ENCODE measurements at places on chromosomes 2 and 18.

DNA sequence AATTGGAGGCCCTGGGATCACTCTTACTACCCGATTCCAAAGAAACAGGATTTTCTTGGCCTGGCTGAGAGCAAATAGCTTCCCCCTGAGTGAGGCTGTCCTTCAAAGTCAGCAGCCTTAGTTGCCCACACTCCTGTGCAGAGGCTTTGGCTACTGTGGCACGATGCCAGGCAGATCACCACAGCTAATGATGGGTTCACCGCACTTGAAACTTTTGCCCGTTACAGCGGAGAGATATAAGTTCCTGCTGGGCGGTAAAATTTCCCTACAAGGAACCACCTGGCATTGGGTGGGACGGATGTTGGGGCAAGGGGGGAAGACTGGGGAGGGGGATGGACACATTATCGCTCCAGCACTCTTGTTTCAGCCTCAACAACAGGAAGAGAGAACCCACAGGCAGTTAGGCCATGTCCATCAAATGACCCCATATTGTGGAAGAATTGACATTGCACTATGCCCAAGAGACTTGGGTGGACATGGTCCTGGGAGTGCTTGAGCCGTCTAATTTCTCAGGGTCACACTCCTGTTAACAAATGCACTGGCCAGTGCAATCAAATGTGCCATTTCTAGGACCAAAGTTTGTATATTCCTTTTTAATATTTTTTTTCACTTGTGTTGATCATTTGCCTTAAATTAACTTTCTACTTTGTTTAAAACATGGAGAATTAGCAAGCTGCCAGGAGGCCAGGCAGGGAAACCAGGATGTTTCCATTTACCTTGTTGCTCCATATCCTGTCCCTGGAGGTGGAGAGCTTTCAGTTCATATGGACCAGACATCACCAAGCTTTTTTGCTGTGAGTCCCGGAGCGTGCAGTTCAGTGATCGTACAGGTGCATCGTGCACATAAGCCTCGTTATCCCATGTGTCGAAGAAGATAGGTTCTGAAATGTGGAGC is 4.4 kb downstream of the IL1B start:
- no peak for DNase-seq

GRCh38 chr2:30239986-30240752 is 8.8 kb downstream of the LBH start:
- no peak for DNase-seq

DNA sequence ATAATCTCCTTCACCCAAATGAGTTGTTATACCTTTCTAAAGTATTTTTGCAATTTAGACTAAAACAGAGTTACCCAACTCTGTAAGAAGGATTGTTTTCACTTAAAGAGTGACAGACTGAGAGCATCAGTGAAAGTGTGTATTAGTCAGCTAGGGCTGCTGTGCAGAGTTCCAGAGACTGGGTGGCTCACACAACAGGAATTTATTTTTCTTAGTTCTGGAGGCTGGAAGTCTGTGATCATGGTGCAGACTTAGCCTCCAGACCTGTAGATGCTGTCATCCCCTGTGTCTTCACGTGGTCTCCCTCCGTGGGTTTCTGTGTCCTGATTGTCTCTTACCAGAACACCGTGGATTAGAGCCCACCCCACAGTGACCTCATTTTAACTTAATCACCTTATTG is 40.0 kb downstream of the BCL2L11 start:
- DNase-seq: no peak

DNA sequence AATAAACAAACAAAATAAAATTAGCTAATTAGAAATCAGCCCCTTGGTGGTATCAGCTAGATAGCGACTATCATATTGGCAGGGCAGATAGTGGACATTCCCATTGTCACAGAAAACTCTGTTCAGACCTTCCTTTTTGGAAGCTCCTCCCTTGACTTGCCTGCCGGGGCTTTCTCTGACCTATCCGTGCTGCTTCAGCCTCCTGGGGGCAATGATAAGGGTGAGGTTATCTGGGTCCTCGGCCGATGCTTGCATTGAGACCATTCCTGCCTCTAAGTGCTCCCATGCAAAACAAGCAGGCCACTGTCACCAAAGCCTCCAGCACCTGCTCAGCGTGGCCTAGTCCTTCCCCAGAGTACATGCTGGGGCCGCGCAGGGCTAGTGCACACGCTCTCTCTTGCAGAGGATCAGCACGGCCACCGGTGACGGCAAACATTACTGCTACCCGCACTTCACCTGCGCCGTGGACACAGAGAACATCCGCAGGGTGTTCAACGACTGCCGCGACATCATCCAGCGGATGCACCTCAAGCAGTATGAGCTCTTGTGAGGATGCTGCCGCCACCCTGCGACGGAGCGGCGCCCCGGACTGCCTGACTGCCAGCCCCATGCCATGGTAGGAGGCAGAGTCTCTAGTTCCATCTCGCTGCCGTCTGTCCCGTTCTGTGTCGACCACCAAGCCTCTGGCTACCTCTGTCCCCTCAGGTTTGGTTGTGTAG is 27.4 kb downstream of the MPPE1 start:
- DNase-seq: no peak

DNA sequence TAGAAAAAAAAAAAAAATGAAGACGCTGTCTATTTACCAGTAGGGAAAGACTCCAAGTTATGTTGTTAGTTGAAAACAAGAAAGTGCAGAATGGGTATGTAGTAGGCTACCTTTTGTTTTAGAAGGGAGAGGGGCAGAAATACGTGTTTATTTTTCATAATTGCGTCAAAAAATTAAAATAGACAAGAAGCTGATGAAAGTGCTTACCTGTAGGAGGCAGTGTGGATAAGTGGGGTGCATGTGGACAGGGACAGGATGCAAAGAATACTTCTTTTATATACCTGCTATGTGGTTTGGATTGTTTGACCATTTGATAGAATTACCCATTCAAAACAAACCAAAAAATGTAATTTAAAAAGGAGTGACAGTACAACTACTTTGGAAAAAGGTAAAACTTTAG is 3.0 kb upstream of the GCG start:
- DNase-seq: no peak

GRCh38 chr2:88638743-88639142 is 11.5 kb upstream of the EIF2AK3 start:
- DNase-seq: no peak

GRCh38 chr2:33412920-33413319 is 63.5 kb upstream of the RASGRP3 start:
- DNase-seq: no peak

GRCh38 chr2:196286821-196287220 is 115.4 kb upstream of the STK17B start:
- no peak for DNase-seq

- no peak for DNase-seq
Measured at GRCh38 chr18:25133879-25134278, 218.1 kb downstream of the ZNF521 start.

- DNase-seq: no peak
Measured at GRCh38 chr2:233811087-233811486, 33.0 kb downstream of the MROH2A start.

- DNase-seq: no peak
Measured at GRCh38 chr18:76052227-76052595, 442.8 kb downstream of the ZNF516 start.

DNA sequence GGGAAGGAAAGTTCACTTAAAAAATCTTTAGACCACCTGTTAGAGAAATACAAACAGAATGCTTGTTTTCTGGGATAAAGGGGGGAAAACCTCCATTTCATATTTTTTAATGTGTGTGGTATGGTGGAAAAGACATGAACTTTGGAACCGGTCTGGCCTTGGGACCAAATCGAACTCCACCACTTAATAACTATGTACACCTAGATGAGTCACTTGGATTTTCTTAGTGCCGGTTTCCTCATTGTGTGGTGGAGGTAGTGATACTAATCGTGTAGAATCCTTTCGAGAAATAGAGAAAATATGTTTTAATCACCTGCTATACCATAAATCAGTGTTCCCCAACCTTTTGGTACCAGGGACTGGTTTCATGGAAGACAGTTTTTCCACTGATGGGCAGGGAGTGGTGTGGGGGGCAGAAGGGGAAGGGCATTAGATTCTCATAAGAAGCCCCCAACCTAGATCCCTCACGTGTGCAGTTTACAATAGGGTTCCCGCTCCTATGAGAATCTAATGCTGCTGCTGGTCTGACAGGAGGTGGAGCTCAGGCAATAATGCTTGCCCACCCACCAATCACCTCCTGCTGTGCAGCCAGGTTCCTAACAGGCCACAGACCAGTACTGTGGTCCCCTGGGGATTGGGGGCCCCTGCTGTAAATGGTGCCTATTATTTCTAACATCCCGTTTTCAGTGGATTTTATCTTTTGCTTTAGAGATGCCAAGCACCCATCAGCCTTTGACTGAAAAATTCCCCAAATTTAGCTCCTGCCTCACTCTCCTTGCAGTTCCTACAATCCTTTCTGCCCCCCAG is 308.8 kb downstream of the PRKCE start:
- no peak for DNase-seq

DNA sequence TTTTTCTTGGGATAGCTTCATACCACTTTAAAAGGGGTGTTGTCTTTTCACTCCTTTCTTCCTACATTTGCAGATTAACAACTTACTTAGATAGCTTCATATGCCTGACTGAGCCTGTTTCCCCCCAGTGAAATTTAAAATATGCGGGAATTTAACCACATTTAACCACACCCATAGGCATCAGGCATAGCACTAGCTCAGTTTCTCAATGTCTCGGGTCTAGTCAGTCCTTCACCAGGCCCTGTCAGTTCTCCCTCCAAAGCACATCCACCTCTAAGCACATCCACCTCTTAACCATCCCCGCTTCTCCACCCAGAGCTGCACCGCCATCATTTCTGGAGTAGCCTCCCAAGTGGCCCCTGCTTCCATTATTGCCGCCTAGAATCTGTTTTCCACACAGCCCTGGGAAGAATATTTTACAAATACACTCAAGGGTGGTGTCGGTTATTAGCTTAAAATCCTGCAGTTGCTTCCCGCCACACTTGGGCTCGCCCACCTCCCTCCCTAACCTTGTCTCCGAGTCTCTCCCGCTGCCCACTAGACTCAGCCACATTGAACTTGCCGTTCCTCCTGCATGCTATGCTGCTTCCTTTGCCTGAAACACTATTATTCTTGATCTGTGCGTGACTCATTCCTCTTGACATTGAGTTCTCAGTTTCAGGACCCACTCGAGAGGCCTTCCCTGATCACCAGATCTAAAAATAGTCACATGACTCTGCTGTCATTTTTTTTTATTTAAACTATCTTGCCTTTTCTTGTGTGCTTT is 68.3 kb downstream of the SPTBN1 start:
- no peak for DNase-seq

GRCh38 chr2:177072090-177072489 is 140.5 kb upstream of the HNRNPA3 start:
- DNase-seq: no peak

- no peak for DNase-seq
Measured at GRCh38 chr2:99389946-99390345, 52.8 kb downstream of the EIF5B start.

DNA sequence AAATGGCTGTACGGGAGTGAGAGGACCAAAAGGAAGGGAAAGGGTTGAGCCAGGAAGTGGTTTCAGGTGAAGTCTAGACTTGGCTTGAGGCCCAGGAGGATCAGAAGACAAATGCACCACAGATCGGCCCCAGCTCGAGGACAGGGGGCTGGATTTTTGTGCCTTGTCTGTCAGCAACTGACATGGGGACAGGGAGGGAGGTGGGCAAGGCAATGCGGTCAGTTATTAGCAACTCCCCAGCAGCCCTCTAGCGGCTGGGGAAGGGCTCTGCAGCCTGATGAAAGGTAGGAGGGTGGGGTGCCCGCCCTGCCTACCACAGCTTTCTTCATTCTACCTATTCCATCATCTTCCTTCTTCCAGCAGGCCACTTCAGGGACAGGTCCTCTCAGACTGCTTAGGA is 50.0 kb downstream of the CPO start:
- DNase-seq: no peak

DNA sequence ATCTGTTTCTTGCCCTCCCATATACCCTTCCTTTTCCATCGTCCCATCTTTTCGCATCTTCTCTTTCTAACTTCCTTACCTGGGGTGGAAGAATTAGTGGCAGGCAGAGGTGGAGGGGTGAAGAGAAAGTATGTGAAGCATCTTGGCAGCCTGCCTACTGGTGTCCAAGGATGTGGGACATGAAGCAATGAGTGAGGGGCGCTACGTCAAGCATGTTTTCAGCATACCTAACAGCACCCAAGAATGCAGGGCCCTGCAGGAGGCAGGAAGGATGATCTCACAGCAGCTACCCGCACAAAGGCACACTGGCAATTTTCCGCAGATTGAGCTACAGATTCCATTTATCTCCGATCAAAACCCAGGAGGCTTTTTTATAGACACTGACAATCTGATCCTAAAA is 42.2 kb downstream of the METTL4 start:
- no peak for DNase-seq

DNA sequence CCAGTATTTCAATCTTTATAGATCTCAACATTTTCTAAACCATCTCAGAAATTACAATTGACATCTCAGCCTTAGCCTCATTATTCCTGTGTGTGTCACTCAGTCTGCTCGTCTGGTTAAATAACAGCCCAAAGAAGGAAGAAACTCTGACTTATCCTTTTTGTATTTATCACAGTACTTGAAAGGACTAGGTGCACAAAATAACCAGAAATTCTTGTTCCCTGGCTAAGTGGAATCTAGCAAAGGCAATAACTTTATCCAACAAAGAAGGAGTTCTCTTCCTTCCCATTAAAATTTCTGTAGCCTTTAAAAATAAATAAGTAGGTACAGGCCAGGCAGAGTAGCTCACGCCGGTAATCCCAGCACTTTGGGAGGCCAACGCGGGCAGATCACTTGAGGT is 139.9 kb upstream of the PID1 start:
- DNase-seq: no peak

DNA sequence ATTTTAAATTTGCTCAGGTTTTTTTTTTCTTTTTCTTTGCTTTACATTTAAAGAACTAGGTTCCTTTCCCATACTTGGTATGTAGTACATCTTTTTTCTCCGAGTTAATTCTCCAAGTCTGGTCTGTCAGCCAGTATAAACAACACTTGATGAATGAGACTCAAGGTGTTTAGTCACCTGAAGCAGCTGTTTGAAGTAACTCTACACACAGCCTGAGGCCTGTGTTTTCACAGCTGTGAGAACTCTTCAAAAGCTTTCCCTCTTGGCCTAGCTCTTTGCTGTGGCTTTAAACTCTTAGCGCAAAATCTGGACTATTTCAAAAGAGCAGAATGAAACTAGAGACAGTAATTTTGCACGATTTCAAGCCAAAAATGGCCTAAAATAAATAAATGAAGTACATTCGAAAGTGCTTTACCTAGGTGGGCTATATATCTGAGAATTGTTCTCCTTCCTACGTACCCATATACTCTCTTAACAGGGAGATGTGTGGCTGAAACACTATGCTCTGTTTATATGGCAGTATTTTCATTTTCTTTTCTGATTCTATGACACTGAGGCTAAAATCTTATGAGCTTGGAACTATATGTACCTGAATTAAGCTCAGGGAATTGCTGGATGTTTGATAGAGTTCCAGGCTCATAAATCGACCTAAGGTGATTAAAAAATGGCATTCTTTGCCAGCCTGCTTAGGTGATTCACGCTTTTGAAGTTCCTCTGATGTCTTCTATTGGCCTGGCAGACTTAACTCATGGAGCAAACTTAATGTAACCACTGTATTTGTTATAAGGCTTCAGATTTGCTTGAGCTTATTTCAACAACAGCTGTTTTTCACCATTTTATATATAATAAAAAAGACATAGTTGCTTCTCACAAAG is 1044.1 kb upstream of the ZEB2 start:
- DNase-seq: no peak

- no peak for DNase-seq
Measured at GRCh38 chr2:68190991-68191731, 33.5 kb downstream of the PNO1 start.

Data from stimulated activated CD4-positive, alpha-beta T cell treated with anti-CD3 and anti-CD28 coated beads, TNF-alpha, amount 100 ng/mL, for 4 hours (primary cell).